Body of pancreas (tissue), 4 donors: ENCODE measurements at places on chromosomes 2 and 18. TPM values are rescaled to one million over a fixed set of nuclear protein-coding genes. Genes with fewer than 3 reads are reported as not detected.

- no peak for DNase-seq
These were observed 93.1 kb downstream of the ZFP36L2 start for GRCh38 chr2:43133336-43133707.

- peak; percentile 59 for DNase-seq
These were observed 102.9 kb upstream of the SLC8A1 start for GRCh38 chr2:40554665-40555294.

GRCh38 chr2:205733648-205734047, 51.3 kb downstream of the NRP2 start:
- DNase-seq: no peak

- DNase-seq: no peak
These were observed 1067.4 kb upstream of the DDX18 start for GRCh38 chr2:116747103-116747502.

DNA sequence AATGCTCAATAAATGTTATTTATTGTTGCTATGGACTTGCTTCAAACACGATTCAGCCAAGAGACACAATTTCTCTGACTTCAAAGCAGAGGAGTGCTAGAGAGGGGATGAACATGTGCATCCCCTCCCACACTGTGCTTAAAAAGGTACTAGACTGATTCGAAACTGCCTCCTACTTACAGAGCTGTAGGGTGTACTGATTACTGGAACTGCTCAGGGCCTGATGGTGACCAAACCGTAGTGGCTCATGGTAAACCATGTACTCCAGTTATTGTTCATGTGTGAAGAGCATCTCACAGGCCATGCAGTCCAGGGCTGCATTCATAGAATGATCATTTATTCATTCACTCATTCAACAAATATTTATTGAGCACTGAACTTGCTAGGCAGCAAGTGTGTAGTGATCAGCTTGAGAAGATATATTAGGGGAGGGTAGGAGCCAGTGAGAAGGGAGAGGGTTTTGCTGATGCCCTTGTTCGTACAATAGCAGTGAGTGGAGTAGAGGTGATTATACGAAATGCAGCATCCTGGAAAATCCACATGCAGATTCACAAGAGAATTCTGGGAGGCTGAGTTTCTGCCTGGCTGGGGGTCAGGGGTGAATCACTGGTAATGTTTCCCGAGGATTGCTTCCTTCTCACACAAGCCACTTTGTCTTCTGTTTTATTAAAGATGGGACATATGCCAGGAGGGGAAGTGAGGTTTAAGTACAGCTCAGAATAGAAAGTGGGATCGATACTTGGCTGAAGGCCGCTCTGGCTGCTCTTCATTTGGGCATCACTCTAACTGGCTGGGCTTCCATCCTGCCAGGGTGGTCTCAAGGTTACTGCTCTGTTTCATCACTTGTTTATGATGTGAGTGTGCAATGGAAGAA, 245.4 kb downstream of the RAD51AP2 start:
- DNase-seq: no peak

DNA sequence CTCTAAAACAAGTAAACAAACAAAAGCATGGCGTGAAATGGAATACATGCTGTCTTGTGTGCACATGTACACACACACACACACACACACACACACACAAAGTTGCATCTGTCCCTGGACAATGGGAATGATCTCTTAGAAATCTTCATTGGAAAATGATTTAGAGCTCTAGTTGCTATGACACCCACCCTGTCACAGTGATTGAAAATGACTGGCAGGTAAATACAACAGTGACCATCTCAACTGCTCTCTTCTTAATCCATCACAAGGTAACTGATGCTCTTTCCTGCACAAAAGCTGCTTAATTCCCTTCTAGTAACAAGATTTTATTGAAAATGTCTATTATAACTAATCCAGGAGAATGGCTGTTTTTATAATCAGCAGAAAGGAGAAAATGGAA, 1011.7 kb upstream of the GYPC start:
- no peak for DNase-seq

DNA sequence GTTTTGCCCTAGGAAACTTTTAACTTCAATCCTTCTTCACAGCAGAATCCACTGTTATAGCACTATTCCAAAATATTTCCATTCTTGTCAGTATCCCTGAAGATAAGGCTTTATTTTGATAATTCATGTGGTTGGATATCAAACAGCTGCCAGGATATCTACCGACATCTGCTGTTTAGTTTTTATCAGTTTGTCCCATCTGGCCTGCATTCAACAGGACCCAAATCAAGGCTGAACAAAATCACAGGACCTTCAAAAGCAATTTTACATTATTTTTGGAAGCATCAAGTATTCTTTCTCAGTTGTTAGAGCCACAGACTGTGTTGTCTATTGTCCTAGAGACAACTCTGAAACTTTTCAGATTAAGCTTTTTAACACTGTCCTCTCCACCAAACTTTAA, 429.0 kb upstream of the PIK3C3 start:
- no peak for DNase-seq

DNA sequence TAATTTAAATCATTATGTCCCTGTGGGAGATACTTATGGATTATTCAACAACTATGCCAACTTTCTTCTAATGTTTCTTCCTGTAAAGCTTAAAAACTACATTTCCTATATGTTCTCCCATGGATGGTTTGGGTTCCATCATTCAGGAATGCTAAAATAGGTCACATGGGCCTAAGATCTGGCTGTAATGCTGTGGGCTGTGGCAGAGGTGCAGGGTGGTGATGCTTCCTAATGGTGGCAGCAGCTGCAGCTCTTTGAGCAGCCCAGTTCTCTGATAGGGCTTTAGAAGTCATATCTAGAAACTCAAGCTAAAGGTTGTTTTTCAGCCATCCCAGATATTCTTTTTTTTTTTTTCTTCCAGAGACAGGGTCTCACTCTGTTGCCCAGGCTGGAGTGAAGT, 266.1 kb downstream of the ZNF385B start:
- no peak for DNase-seq

DNA sequence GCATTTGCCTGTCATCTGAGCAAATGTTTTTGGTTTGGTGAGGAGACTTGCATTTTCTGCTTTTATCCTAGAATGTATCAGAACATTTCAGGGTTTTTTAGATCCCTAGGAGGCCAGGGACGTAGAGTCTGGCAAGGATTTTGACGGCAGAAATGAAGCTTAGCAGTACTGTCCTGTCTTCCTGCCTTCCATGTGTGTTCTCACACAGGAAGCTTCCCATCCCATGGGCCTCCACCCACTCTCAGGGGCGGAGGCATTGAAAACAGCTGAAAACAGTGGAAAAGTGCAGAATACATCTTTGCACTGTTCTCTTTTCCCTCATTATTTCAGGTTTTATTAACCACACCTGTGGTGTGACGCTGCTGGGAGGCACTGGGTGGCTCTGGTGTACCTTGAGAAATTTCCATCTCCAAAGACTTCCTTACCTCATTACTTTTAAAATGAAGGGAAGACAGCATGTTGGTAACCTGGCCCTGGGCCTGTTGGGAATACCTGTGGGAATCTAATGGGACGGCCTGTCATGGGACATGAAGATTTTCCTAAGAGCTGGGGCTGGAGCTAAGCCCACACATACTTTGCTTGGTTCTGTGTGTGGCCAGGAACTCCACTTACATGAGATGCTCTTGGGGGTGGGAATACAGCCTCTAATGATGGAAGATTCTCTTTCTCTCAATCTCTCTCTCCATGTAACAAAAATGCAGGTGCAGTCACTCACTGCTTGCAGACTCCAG, 20.5 kb downstream of the PCARE start:
- DNase-seq: no peak

DNA sequence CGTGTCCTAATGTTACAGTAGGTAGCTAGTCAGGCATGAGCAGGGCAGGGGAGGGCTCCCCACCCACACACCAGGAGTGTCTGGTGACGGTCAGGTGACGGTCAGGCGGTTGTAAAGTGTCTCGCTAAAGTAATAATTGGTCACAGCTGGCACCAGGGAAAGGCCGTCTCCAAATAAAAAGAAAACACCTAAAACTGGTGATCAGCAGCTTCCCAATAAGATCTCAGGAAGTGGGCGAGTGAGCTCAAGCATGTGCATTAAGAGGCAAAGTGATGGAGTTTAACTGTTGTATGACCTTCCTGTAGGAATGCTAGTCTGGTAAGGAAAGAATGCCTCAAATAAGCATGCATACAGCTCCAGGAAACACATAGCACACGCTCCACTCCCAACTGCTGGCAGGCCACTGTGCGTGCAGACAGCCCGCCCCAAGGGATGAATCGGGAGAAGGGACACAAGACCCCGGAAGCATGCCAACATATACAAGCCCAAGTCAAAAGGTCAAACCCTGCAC, 177.1 kb downstream of the RNF144A start:
- no peak for DNase-seq

DNA sequence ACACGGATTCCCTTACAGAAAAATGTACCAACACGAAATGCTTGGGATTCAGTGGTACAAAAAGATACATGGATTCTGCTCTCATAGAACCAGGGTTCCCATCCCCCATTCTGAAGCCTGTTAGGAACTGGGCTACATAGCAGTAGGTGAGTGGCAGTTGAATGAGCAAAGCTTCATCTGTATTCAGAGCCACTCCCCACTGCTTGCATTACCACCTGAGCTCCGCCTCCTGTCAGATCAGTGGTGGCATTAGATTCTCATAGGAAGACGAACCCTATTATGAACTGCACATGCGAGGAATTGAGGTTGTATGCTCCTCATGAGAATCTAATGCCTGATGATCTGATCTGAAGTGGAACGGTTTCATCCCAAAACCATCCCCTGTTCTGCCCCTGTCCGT, 246.4 kb downstream of the DYM start:
- DNase-seq: no peak

DNA sequence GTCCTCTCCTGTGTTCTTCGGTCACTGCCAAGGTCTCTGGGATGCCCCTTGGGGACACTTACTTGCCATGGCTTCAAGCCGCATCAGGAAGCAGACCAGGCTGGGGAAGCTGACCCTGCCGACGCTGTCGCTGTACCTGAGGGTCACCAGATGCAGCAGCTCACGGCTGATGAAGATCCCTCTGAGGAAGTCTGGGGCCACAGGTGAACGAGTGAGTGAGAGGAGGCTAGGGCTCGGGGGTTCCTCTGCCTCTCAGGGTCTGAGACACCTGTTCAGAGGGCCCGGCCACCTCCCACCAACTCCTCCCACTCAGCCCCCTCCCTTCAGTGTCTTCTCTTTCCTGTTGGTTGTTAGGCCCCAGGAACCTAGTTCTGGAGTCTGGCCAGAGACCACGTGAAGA, 74.9 kb downstream of the CAPN13 start:
- DNase-seq: no peak

DNA sequence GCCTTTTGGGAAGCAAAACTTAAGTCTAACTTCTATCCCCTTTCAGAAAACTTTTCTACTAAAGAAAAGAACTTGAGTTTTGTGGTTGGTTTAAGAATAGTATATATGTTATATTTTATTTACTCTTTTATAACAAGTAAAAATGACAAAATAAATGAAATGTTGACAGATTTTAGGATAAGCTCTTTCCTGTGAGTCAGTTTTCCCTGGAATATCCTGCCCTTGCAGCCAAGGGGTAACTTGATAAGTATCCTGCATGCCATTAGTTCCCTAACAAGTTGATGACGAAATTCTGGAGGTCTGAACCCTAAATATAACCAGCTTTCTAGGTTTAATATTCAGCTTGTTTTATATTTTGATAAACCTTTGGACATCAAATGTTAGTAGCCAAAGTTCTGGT, 7.3 kb upstream of the HTR2B start:
- DNase-seq: no peak

DNA sequence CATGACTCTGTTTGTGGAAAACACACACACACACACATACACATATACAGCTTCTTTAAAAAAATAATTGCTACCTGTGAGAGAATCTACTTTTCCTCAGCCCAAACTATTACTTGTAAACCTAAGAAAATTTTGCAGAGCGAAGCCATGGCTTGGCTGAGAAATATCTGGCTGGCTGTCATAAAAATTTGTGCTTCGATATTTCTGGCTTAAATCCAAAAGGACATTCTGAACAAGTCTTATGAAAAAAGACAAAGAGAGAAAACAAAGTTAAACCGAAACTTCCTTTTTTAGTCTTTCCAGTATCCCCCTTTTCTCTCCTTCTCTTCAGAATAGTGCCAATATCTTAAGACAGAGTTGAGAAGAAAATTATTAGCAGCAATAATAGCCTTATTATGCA, 2048.0 kb downstream of the SUCLG1 start:
- DNase-seq: no peak

DNA sequence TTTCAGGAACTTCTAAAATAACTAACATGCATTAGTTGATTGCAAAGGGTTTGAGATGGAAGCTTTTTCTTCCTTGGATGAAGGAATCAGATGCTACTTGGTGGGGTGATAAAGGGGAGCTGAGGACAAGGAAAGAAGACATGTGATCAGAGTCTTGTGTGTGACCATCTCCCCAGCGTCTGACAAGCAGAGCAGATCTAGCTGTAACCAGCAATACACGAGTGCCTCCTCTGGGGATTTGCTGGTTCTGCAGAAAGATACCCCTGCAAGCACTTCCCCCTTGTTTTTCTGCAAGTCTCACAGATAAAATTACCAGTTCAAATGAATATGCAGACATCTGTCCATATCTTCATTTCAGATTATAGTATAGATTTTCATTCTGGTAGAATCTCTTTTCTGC, 2.7 kb downstream of the CDH7 start:
- peak; percentile 11 for DNase-seq

- DNase-seq: peak; percentile 78
These were observed 6.4 kb upstream of the NCKAP5 start for GRCh38 chr2:133574620-133575019.

DNA sequence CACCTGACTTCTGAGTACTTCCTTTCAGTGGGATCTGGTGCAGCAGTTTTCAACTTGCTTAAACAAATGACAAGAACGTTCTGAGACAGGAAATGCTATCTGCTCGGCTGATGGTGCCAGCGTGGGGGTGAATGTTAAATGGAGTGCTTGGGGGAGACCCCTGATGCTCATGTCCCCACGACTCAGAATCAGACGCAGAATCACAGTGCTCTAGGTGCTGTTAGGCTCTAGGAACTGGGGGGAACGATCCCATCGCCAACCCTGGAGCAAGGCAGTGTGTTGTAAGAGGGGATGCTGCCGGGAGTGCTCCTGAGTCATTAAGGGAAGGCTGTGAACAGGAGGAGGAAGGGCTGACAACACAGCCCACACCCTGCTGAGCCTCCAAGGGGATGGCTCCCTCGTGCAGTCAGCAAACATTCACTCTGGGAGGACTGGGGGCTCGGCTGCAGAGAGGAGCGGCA, 34.1 kb upstream of the KCNF1 start:
- no peak for DNase-seq

GRCh38 chr18:49487711-49488310, 777 bp upstream of the C18orf32 start:
- DNase-seq: no peak

PID1 gene
- 13.8 TPM for total RNA-seq

RNF144A gene
- 109 TPM for total RNA-seq

ZFP36L2 gene
- 57.1 TPM for total RNA-seq

DRC1 gene
- total RNA-seq: not detected

CYTIP gene
- total RNA-seq: 10.6 TPM

RHOB gene
- total RNA-seq: 784 TPM

CLASP1 gene
- 44.2 TPM for total RNA-seq

GKN1 gene
- not detected for total RNA-seq

COL3A1 gene
- 54.7 TPM for total RNA-seq

ANKRD62 gene
- 14.2 TPM for total RNA-seq

PHLPP1 gene
- total RNA-seq: 8.6 TPM

LOXHD1 gene
- total RNA-seq: 0.26 TPM

ANKRD30BL gene
- not detected for total RNA-seq
